Regular cardiac myocyte (primary cell): ENCODE measurements at places on chromosomes 4 and X. TPM values are rescaled to one million over a fixed set of nuclear protein-coding genes. Genes with fewer than 3 reads are reported as not detected.

KIAA0232 gene
- total RNA-seq = 14.2 and 17.8 TPM in 2 replicates

TMPRSS11E gene
- total RNA-seq = not detected in 2 replicates

GLOD5 gene
- not detected in 2 replicates for total RNA-seq

CT45A5 gene
- total RNA-seq = not detected in 2 replicates

CFP gene
- under 0.01 and 0.19 TPM in 2 replicates for total RNA-seq

CFI gene
- total RNA-seq = 2.5 and 12.4 TPM in 2 replicates

SCML2 gene
- 0.56 and 1.3 TPM in 2 replicates for total RNA-seq

ZNF185 gene
- total RNA-seq = 4.2 and 29.5 TPM in 2 replicates

HMX1 gene
- under 0.01 TPM in 1 of 2 replicates, not detected in the other for total RNA-seq

P2RY10 gene
- total RNA-seq = not detected in 2 replicates

GAB1 gene
- 5.8 and 10.7 TPM in 2 replicates for total RNA-seq

SSX2 gene
- not detected in 2 replicates for total RNA-seq

DMRTC1B gene
- total RNA-seq = not detected in 2 replicates

MED14 gene
- 11.3 and 17.5 TPM in 2 replicates for total RNA-seq

GSX2 gene
- under 0.01 TPM in 1 of 2 replicates, not detected in the other for total RNA-seq

CCDC149 gene
- total RNA-seq = 4.6 and 10.1 TPM in 2 replicates

GAGE1 gene
- total RNA-seq = not detected in 2 replicates

CENPI gene
- total RNA-seq = 7.3 and 33.5 TPM in 2 replicates

BMP3 gene
- total RNA-seq = under 0.01 TPM in 1 of 2 replicates, not detected in the other

MAOA gene
- 4.6 and 11.0 TPM in 2 replicates for total RNA-seq

TAF7L gene
- total RNA-seq = 0.38 and 1.1 TPM in 2 replicates

BEND4 gene
- not detected in 2 replicates for total RNA-seq

KLHL13 gene
- 3.4 and 7.1 TPM in 2 replicates for total RNA-seq

SHROOM3 gene
- total RNA-seq = 3.3 and 3.9 TPM in 2 replicates

ASB12 gene
- total RNA-seq = not detected in 2 replicates

XG gene
- 0.58 and 2.5 TPM in 2 replicates for total RNA-seq

PRKG2 gene
- total RNA-seq = 4.0 and 18.9 TPM in 2 replicates

SH2D1A gene
- total RNA-seq = not detected in 2 replicates

PAGE2 gene
- not detected in 2 replicates for total RNA-seq

FGD1 gene
- total RNA-seq = 2.0 and 4.6 TPM in 2 replicates

DCX gene
- total RNA-seq = not detected in 2 replicates

WDFY3 gene
- 70.5 and 78.6 TPM in 2 replicates for total RNA-seq

FAAH2 gene
- total RNA-seq = not detected in 2 replicates

FATE1 gene
- total RNA-seq = not detected in 2 replicates

VGLL1 gene
- total RNA-seq = not detected in 2 replicates

SHROOM2 gene
- total RNA-seq = 0.19 and 0.28 TPM in 2 replicates

ARX gene
- total RNA-seq = not detected in 2 replicates

SGMS2 gene
- total RNA-seq = 153 and 221 TPM in 2 replicates

IGSF1 gene
- total RNA-seq = under 0.01 TPM in 1 of 2 replicates, not detected in the other

PNMA6A gene
- total RNA-seq = 0.38 and 2.8 TPM in 2 replicates

NEUROG2 gene
- not detected in 2 replicates for total RNA-seq

BEX3 gene
- total RNA-seq = 284 and 308 TPM in 2 replicates

GPR143 gene
- total RNA-seq = under 0.01 and 0.19 TPM in 2 replicates
